ENCODE measurements at places on chromosomes 13 and 19.

GRCh38 chr13:34346626-34347025, 528.7 kb downstream of the RFC3 start:
- DNase-seq: no peak

DNA sequence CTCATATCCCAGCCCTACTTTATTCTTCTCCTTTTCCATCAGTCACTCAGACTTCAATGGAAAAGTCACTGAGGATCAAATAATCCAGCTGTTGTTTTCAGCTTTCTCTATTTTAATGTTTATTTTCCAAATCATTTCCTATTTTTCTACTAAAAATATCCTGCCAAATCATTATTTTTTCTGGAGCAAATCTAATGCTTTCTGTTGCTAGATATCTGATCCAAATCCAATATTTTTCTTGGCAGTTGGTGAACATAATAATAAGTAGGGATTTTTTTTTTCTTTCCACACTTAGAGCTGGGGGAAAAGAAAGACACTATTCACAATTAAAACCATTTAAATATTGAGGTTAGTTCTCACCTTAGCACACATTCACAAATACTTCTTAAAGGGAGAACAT, 656.1 kb downstream of the DACH1 start:
- DNase-seq: no peak

DNA sequence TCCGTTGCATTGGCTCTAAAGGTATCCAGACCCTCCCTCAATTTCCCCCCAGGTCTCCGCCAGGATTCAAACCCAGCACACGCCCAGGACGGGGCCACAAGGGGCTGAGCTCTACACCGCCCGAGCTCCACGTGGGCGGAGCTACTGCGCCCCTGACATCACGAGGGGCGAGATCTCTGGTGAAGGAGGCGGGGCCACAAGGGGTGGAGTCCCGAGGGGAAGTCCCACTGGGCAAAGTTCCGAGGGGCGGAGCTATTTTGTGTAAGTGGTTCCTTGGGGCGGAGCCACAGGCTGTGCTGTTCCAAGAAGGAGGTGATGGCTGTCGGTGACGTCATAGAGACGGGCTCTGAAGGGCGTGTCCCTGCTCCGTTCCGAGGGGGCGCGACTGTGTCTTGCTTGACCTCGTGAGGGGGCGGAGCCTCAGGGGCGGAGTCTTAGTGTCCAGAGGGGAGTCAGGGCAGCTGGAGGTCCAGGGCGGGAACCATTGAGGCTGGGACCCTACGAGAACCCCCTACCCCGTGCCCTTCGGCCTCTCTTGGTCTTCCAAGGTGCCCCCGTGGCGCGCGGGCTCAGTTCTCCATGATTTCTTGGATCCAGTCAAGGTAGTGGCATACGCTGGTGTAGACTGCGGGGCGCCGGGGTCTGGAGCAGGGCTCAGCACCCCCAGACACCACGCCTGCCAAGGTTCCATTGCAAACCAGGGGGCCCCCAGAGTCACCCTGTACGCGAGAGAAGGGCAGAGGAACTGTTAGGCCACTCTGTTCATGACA, 1.3 kb upstream of the KLK8 start:
- DNase-seq: no peak

DNA sequence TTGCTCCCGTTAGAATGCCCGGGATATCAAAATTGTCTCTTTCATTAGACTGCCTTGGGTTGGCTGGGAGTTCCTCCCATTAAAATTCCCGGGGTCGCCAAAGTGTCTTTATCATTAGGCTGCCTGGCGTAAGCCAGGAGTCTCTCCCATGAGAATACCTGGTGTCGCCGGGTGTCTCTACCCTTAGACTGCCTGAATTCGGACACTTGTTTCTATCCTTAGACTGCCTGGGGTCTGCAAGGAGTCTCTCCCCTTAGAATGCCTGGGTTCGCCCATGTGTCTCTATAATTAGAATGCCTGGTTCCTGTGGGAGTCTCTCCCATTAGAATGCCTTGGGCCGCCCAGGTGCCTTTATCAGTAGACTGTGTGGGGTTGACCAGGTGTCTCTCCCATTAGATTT, 1538.2 kb downstream of the UQCRFS1 start:
- DNase-seq: no peak

GRCh38 chr19:39709026-39709872, 5.0 kb downstream of the LGALS14 start:
- no peak for DNase-seq

GRCh38 chr19:38989066-38989605, 13.6 kb upstream of the FBXO17 start:
- no peak for DNase-seq
